Stimulated activated CD4-positive, alpha-beta T cell treated with anti-CD3 and anti-CD28 coated beads, Interleukin-4, amount 100 ng/mL, for 48 hours (primary cell): ENCODE measurements at places on chromosomes 12 and 14.
A peak's percentile ranks its signal among the peaks of the same experiment; 100 is the strongest.

DNA sequence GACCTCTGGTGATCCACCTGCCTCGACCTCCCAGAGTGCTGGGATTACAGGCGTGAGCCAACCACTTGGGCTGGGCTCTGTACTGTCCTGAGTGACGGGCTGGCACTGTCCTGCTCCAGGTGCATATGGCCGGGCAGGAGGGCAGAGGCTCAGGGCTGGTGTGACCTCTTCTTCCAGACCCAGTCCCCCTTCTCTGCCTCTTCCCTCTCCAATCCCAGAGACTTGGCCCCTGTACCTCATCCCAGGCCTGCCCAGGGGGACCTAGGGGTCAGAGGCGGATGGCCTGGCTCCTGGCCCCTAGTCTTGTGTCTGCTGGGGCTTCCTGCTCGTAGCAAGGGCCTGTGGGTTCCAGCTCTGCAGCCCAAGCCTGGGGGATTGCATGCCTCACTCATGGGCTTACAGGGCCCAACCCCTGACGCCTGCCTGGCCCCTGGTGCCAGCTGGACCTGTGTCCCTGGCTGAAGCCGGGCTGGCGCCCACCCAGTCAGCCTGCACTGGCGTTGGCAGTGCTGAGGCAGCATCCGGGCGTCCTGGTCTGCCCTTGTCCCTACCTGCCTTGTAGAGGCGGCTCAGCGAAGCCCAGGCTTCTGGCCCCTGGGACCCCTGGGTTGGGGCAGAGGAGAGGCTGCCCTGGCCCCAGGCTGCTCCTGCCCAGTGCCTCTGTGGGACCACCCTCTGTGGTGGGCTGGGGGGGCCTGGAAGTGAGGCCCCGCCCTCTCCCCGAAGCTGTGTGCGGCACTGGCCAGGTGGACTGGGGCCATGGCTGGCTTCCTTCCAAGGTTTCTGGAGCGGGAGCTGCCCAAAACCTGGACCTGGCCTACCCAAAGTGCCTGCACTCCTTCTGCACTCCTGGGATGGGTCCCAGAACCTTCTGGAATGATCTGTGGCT is 4.3 kb downstream of the TEDC1 start:
- no peak for DNase-seq

- no peak for DNase-seq
Measured at GRCh38 chr12:19954163-19954562, 414.2 kb upstream of the PDE3A start.

- DNase-seq: no peak
Measured at GRCh38 chr14:83071888-83072501, 1538.3 kb upstream of the SEL1L start.

GRCh38 chr12:102479099-102479885 is 1.1 kb downstream of the IGF1 start:
- no peak for DNase-seq

GRCh38 chr12:55771736-55772135 is 28.8 kb downstream of the GDF11 start:
- DNase-seq: no peak

- DNase-seq: no peak
Measured at GRCh38 chr14:91728616-91729183, 3.2 kb downstream of the CATSPERB start.

- no peak for DNase-seq
Measured at GRCh38 chr12:129195081-129195480, 341.8 kb downstream of the GLT1D1 start.

GRCh38 chr14:102437997-102438915 is 71.3 kb downstream of the ANKRD9 start:
- peak; percentile 63 for DNase-seq
